Activated CD4-positive, alpha-beta T cell treated with anti-CD3 and anti-CD28 coated beads for 24 hours (primary cell): ENCODE measurements at places on chromosomes 1 and 21.
A peak's percentile ranks its signal among the peaks of the same experiment; 100 is the strongest.

DNA sequence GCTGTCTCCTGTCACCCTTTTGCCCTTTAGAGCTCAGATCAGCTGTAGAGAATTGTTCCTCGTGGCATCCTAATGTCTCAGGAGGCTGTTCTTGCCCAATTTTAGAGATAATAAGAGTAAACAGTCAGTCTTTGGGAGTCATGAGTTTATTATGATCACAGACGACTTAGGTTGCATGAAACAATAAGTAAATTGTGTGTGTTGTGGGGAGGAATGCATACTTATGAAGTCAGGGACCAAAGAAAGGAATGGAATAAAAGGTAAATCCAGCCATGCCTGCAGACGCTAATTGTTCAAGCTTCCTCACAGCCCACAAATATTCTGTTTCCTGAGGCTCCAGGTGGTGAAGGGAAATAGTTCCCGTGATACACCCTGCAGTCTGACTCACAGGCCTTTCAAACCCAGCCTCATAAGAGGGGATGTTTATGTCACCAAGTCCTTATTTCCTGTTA, 897 bp downstream of the EPHX4 start:
- no peak for DNase-seq

GRCh38 chr1:178509414-178510007, 3.4 kb upstream of the TEX35 start:
- DNase-seq, result no peak

DNA sequence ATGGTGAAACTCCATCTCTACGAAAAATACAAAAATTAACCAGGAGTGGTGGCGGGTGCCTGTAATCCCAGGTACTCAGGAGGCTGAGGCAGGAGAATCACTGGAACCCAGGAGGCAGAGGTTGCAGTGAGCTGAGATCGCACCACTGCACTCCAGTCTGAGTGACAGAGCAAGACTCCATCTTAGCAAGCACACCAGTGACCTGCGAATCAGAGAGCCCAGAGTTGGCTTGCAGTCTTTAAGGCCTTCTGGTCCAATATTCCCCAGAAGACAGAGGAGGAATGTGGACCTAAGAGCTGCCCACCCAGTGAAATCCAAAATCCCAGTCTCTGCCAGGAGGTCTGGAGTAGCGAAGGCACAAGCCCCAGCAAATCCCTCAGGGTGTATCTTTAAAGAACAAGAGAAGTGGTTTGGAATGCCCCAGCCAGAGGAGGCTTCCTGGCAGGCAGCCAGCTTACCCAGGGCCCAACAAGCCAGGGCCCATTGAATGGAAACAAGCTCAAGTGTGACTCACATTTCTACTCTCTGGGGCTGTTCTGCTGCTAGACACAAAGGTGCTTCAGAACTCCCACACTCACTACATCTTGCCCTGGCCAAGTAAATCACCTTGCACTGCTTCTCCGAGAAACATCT, 23.9 kb downstream of the GPR161 start:
- DNase-seq, result peak; percentile 52

DNA sequence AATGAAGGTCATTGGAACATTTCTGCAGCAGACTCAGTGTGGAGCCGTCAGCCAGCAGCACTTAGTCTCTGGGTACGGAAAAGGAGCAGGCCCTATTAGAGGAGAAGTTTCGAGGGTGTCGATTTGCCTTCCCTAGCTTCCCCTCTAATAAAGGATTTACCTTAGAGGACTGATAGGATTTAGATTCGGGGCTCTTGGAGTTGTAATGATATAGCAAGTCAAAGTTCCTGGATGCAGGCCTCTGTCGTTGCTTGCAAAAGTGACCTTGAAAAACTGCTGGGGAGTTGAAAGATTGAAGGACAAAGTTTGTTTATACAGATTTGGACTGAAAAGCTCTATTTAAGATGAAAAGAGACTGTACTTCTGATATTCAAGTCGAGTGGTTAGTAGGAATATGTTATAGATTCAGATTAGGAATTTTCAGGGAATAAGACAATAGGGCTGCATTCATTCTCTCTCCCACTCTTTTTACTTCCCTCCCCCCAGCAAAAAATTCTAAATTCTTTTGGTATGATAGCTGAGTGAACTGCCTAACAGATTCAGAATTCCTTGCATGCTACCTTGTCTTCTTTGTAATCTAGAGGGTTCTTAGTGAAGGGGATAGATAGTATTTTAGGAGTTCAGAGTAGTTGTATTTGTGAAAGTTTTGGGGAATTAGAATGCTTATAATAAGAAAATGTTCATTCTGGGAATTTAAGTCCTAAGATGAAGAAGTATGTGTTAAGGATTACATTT, 19.2 kb downstream of the NFYC start:
- no peak for DNase-seq

GRCh38 chr1:94754570-94754969, 65.6 kb upstream of the SLC44A3 start:
- no peak for DNase-seq

DNA sequence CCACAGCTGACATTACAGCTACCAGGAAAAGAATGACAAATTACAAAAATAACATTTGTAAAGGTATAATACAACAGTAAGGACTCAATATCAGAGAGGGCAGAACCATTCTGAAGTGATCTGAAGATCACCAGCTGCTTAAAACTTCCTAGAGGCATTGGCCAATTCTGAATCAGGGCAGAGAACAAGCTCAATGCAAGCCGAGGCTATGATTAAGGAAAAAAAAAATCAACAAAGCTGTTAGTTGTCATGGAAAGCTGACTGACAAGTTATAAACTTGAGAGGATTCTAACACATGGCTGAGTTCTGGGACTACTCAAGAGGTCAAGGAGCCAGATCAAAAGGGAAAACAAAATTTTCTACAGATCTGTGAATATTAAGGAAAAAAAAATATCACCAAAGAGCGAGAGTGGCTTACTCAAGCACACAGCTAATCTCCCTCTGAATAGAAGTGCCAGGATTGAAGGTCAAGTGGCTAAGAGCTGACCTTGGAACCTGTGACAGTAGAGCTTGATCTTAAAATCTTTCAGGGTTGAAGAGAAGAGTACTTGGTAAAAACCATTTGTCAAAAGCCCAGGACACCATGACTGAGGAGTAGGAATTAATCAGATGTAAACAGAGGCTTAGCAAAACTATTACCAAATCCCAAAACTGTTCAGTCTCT, 383.4 kb downstream of the USP25 start:
- DNase-seq, result no peak

DNA sequence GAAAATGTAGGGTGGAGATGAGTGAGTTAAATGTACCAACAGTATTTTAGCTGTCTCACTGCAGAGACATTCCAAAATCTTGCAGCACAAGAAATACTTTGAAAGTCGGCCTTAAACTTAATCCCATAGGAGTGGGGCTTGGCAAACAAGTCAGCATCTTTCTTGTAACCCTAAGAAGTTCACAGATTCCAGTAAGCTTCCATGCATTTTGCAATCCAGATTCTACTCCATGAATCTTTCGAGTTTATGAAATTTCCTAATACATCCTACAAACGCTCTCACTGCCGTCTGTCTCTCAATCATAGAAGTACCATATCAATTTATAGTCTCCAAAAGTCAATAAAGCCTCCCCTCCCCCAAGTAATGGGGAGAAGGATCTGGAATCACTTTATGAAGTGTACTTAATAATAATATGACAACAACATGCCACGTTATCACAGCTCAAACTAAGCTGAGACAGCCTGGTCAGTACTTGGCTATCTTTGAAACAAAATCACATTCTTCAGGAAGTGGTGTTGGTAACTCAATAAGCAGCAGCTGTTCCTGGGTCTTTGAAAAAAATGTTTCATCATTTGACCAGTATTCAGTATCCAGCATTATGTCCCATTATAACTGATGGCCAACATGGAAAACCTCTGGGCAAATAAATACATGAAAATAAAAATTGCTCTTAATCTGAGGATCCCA, 317.4 kb upstream of the RUNX1 start:
- DNase-seq, result no peak

DNA sequence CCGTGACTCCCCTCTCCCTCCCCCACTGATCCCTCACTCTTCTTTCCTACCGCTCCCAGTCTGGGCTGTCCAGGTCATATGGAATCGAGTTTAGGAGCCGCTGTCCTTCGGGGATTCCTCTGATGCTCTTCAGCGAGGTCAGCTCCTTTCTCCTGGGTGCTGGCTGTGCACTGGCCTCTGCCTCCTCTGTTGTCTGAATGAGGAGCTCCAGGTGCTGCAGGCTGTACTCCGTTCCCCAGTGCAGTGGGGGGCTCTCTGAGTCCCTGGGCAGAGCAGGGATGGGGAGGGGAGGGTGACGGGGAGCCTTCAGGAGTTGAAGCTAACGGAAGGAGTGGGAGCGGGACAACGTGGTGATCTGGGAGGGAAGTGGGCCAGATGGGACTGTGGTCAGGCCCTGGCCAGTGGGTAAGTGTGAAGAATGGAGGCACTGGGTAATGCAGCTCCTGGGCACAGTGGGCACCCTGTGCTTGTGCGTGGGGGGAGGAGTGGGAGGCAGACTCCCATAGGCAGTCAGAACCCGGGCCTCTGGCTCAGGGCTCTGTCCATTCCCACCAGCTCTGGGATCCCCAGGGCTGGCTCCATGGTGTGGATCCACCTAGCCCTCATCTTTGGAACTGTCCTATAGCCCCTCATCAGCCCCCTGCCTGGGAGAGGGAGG, 59.5 kb upstream of the TLR5 start:
- DNase-seq, result no peak

GRCh38 chr1:103087256-103087655, 21.1 kb downstream of the COL11A1 start:
- no peak for DNase-seq

DNA sequence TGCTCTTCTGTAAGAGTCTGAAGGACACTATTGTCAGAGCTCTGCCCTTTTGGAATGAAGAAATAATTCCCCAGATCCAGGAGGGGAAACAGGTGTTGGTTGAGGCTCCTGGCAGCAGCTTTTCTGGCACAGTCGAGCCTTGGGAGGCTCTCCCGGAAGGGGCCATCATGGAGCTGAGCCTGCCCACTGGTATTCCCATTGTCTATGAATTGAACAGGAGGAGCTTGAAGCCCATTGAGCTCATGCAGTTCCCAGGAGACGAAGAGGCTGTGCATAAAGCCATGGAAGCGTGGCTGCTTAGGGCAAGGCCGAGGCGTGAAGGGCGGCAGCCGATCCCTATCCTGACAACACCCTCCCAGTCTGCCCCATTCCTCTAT, 26.6 kb downstream of the UBE4B start:
- DNase-seq, result no peak

DNA sequence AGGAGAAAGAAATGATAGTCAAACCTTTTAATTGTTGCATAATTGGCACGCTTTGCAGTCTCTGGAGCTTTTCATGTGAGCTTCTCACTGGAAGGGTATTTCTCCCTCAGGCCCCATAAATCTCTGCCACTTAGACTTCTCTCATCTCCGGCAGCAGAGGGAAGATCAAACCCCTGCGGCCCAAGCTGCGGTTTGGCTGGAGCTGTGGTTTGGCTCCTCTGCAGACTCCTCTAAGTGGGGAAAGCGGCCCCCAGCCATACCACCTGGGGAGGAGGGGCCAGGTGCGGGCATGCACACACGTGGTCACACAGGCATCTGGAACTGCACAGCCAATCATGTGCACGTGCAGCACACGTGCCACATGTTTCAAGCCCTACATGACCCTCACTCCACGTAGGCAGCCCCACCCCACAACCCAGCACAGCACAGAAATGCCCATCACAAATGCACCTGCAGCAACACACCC, 58.3 kb downstream of the UBE2T start:
- DNase-seq, result no peak

- DNase-seq, result no peak
Measured at GRCh38 chr1:214923278-214923915, 159.1 kb upstream of the KCNK2 start.

- no peak for DNase-seq
Measured at GRCh38 chr1:178376008-178376407, 120.8 kb downstream of the CLEC20A start.

DNA sequence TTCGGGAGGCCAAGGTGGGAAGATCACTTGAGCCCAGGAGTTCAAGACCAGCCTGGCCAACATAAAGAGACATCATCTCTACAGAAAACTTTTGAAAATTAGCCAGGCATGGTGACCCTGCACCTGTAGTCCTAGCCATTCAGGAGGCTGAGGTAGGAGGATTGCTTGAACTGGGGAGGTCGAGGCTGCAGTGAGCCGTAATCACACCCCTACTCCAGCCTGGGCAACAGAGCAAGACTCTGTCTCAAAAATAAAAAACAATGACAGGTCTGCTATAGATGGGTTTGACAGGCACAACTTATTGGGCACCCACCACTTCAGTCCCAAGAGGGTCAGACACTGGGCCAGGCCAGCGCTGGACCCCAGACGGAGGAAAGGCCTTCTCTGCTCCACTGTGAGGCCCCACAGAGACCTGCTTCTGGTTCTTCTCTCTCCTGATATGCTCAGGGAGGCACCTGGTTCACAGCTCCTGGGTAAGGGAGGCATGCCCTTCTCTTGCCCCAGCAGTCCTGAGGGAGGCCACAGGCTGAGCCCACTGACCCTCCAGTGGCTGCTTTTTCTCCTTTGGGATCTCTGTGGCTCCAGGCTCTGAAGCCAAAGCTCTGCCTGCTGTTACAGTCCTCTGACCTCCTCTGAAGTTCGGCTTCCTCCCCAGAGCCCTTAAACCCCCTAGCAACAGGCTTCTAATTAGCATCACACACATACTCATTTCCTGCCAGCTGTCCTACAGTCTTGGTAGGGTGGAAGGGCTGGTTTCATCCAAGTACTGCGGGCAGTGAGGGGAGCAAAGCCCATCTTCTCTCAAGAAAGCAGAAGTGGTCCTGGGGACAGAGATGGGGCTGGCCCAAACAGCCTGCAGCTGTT, 14.4 kb downstream of the S100A16 start:
- DNase-seq, result no peak

- no peak for DNase-seq
Measured at GRCh38 chr1:65949230-65949626, 156.5 kb downstream of the PDE4B start.

DNA sequence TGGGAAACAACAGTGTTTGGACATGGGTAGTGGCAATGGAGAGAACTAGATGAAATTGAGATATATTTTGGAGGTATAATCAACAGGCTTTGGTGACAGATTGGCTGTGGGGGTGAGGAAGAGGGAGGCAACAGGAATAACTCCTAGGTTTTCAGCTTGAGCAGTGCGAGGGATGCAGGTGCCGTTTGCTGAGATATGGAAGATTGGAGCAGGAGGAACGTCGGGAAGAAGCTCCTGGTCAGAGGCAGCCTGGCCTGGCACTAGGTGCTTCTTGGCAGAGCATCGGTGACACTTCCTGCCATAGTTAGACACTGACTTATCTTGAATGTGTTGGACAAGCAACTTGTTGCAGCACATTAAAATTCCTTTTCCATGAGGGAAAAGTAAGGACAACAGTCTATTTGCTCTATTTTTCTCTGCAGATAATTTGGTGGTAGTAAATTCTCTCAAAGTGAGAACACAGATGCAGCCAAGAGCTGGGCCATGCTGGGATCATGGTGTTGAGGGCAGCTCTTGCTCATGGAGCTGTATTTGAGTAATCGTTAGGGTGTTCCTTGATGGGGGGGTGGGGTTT, 21.5 kb upstream of the MYSM1 start:
- no peak for DNase-seq

GRCh38 chr1:15172405-15173259, 19.1 kb downstream of the TMEM51 start:
- no peak for DNase-seq

- DNase-seq, result no peak
Measured at GRCh38 chr1:236035681-236036101, 29.2 kb downstream of the NID1 start.

- DNase-seq, result no peak
Measured at GRCh38 chr1:190597294-190597693, 119.6 kb upstream of the BRINP3 start.

GRCh38 chr1:173473599-173474011, 3.5 kb upstream of the PRDX6 start:
- no peak for DNase-seq

GRCh38 chr1:183374825-183375224, 43.4 kb downstream of the NMNAT2 start:
- DNase-seq, result no peak

- peak; percentile 46 for DNase-seq
Measured at GRCh38 chr1:107965110-107965991, at the start of gene VAV3. Gene VAV3, minus strand, starts transcription at chr1:107965180. Its CDS starts 311 bp downstream, at chr1:107964869.
